ENCODE measurements at places on chromosomes 7 and 10.

- no peak for DNase-seq
Measured at GRCh38 chr7:2090526-2091520, 141.9 kb downstream of the MAD1L1 start.

- no peak for DNase-seq
Measured at GRCh38 chr10:96910488-96911395, 78.6 kb downstream of the LCOR start.

DNA sequence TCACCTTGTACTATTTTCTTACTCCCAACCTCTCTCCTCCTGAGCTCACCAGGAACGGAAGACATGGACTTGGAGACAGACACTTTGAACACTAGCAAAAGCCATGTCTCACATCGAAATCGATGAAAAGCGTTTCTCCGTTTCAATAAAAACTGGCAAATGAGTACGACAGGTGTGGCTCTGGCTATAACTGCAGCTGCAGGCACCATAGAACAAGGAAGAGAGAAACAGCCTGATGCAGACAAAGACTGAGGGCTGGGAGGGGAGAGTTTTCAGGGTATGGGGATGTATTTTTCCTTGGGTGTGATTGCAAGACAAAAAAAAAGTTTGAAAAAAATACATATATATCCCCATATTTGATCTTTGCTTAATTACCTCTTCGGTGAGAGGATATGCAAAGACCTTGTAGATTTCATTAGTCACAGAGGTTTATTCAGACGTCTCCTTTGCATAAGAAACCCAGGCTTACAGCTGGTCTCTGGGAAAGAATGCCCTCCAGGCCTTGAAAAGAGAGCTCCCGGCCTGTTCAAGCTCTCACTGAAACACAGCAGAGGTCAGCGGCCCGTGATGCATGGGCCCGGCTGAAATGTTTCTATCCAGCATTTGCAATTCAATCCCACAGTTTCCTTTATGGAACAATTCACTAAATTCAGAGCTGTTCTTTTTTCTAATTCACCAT, 63.1 kb downstream of the TLL2 start:
- no peak for DNase-seq

- peak; percentile 89 for DNase-seq
Measured at GRCh38 chr7:27150568-27151340, 1.6 kb downstream of the HOXA3 start.

GRCh38 chr10:30813872-30814481, 184.4 kb upstream of the LYZL2 start:
- no peak for DNase-seq

- no peak for DNase-seq
Measured at GRCh38 chr7:2042650-2043049, 190.1 kb downstream of the MAD1L1 start.

DNA sequence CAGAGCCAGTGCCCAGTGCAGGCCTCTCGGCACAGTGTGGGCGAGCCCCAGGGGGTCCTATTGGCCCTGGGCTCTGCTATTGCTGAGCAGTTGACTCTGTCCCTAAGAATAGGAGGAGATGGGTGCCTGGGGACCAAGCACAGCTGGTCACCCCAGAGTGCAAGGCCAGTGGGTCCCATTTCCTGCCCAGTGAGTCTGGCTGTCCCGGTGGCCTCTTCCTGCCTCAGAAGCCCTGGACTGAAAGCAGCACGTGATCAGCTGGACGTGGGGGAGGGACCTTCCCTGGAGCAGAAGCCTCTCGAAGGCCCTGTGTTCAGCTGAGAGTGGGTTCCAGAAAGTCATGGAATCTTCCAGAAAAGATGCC, 42.0 kb downstream of the PWWP2B start:
- no peak for DNase-seq

DNA sequence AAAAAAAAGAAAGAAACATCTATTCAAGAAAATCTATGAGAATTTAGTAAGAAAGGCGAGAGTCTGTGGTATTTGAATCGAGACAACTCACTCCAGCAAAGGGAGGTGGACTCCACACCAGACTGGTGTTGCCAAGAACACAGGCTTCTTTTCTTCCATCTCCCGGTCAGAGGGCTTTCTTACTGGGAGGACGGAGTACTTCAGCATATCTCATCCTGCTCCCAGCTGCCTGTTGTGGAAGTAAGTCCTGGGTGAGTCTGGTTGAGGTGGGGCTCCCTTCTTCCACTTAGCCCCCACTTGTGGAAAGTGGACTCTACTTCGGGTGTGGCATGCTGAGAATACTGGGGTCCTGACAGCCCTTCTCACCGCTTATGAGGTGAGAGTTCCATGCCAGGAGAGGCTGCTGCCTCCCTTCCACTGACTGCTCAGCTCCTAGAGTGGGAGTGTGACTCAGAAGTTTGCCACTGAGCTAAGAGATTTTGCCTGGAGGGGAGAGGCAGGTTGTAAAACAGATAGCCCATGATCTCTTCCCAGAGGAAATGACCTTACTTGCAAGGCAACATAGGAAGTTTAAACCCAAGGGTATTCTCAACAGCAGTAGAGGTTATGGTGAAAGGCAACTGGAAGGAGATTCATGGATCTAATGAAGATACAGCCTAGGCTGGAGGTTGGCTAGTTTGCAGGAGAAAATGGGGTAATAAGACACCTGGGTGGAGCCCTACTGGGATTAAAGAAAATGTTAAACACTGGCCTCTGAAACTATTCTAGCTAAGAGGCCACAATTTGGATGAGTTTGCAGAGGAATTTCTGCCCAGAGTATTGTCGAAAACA, 3.5 kb upstream of the NACAD start:
- peak; percentile 10 for DNase-seq

DNA sequence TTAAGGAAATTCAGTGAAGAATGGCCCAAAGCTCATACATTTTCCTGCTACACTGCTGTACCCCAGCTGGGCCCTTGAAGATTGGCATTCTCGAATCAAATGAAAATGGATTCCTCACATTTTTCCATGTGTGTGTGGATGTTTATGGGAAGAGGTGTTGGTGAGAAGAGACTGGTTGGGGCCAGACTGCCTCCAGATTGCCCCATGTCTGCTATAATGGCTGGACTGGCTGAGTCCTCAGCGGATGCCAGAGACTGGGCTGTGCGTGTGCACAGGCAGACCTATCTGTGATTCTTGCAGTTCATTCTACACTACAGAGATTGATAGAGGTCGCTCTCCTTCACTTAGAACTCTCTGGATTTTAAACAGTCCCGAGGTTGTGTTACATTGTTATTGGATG, 183.6 kb upstream of the GDF10 start:
- DNase-seq = no peak

GRCh38 chr10:79255007-79255507, 92.2 kb upstream of the PPIF start:
- no peak for DNase-seq

- no peak for DNase-seq
Measured at GRCh38 chr10:33859319-33860022, 525.0 kb upstream of the NRP1 start.

GRCh38 chr7:82481499-82482097, 38.0 kb upstream of the CACNA2D1 start:
- no peak for DNase-seq

GRCh38 chr7:93935102-93935501, 13.6 kb downstream of the GNG11 start:
- no peak for DNase-seq

DNA sequence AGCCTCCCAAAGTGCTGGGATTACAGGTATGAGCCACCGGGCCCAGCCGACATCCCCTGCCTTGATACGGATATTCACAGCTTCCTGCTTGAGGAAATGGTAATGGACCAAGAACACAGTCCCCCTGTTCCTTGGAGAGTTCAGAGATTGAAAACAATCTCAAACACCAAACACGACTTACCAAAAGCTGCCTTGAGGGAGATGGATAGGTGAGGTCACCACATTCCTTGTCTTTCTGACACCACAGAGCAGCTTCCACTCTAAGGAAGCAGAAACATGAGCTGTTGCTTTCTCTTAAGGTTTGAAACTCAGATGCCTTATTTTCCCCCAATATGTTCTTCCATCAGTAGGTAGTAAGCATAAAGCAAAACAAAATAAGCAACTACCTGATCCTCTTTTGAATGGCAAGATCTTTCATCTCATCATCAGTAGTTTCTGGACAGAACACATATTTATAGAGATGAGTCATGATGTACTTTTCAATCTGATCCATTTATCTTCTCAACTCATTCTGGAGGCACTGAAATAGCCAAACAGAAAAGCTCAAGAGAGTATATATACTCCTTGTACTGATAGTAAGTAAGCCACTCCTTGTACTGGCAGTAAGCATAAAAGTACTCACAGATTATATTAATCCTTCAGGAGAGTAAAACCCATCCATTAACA, 199.1 kb upstream of the KCTD7 start:
- DNase-seq = no peak

GRCh38 chr7:135827391-135827790, 78.8 kb upstream of the FAM180A start:
- no peak for DNase-seq

DNA sequence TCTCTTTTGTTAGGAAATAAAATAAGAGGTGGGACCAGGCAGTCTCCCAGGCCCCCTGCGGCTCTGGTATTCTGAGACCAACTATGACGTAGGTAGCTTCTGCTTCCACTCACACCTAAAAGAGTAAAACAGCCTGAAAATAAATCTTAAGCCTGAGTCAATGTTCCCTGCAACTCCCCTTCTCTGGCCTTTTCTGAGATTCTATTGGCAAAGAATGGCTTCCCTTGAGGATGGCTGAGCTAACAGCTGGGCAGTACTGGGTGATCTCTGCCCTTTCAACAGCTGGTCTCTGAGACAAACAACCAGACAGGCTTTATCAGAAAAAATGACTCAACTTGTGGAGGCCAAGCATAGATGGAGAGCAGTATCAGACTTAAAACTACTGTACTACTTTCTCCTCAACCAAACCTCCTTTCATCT, 58.7 kb downstream of the CREB3L2 start:
- no peak for DNase-seq

GRCh38 chr10:61140765-61141392, 196.9 kb upstream of the RHOBTB1 start:
- peak; percentile 44 for DNase-seq

- DNase-seq = no peak
Measured at GRCh38 chr10:118332948-118333710, 9.0 kb downstream of the FAM204A start.

- DNase-seq = no peak
Measured at GRCh38 chr7:78062214-78062613, 263.6 kb downstream of the PHTF2 start.

DNA sequence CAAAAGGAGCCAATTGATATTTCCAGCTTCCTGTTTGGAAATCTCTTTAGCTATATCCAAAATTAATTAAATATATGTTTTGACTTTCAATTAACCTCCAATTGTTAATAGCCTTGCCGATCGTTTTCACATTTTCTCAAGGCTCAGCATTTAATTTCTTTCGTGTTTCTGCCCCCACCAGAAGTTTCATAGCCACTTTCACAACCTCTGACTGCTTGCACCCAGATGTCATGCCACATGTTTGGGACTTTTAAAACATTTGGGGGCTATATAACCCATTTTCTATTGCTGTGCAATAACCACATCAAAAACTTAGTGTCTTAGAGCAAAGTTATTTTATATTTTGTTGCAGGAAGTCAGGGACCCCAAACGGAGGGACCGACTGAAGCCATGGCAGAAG, 510.6 kb upstream of the CNTNAP2 start:
- DNase-seq = no peak

- no peak for DNase-seq
Measured at GRCh38 chr7:6554848-6555247, 3.6 kb upstream of the GRID2IP start.

- no peak for DNase-seq
Measured at GRCh38 chr7:50330696-50331095, 26.2 kb downstream of the IKZF1 start.

GRCh38 chr10:49651917-49652316, 27.5 kb upstream of the C10orf53 start:
- DNase-seq = no peak

DNA sequence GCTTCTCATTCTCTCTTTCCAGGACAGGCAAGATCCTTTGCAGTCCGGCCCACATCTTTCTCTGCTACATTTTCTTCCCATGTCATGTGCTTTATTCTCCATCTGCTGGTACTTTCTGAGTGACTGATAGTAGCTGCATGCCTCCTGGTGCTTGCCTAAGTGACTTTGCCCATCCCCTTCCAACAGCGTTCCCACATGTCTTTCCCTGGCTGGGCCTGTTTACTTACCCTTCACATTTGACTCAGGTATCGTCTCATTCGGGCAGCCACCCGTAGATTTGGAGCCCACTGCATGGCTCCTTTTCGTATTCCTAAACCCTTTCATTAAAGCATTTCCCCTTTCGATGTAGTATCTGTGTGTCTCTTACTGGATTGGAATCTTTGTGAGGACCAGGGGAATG, 24.6 kb downstream of the TYW1 start:
- DNase-seq = no peak

GRCh38 chr7:98548370-98548769, 68.7 kb upstream of the NPTX2 start:
- DNase-seq = no peak

DNA sequence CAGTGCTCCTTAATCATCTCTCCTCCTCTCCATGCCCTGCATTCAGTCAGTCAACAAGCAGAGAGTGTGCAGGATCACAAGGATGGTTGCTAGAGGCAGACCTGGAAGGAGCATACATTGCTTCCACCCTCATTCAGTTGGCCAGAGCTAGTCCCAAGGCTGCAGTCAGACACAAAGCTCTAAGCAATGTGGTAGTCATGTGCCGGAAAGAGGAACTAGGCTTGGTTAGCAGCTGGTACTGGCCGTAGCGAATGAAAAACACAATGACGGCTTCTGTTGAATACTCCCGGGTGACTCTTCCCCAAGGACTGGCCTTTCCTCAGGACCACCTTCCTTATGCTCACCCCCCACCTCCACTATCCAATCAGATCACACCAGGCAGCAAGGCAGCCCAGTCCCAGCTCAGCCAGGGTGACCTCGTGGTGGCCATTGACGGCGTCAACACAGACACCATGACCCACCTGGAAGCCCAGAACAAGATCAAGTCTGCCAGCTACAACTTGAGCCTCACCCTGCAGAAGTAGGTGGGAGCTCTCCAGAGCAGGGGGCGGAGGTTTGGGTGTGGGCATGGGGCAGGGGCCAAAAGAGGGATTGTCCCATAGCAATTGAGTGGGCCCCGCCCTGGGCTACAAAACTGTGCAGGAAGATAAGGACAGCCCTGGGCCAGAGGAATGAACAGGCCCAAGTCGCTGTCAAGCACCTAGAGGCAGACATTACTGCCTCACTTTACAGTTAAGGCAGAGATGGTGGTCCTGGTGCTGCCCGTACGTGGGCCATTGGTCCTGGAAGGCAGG, 10.9 kb downstream of the LDB3 start:
- DNase-seq = no peak

GRCh38 chr10:36606234-36606839, 519.1 kb upstream of the ANKRD30A start:
- no peak for DNase-seq

DNA sequence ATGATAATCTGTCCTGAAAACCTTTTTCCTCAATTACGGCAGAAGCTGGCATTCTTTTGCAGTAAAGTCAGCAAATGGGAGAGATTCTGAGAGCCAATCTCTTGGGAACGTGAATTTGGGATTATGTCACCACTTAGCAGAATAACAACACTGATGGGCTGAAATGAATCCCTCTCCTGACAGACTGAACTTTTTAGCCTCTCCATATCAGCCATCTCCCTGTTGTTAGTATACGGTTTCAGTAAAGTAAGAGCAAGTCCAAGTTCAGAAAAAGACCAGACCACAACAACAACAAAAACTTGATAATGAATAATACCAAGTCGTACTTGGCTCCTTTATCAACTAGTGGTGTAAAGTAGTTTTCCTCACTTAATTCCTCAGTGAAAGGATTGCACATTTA, 1048.8 kb downstream of the GATA3 start:
- no peak for DNase-seq
